ENCODE measurements at places on chromosomes 3 and 15.

DNA sequence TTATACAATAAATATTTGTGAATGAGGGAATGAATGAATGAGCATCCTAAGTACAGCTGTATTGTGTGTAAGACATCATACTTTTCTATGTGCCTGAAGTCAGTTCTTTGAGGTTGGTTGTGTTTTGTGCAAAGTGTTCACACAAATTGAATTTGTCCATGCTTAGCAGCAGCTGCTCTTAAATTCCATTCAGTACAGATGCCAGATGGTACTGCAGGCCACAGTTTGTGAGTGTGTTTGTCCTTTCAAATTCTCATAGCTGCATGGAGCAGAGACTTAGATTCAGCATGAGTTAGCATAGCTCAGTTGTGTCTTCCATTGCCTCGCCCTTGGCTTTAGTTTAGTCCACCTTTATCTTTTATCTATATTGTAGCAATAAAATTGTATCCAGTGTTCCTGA lies 3.8 kb upstream of the ZNF385D start:
- DNase-seq = no peak

DNA sequence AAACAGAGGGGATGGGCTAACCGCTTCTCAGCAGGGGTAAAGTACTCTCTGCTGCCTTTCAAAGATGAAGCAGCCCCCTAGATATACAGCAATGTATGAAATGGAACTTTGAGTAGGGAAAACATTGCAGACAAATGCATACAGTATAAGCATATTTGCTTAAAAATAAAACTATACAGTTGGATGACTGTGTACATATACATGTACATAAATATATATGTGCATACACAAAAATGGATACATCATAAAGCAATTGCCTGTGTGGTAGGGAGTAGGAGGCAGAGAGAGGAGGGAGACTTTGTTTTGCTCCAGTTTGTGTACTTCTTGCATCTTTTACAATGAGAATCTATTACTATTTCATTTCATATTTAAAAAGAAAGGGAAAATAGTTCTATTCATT lies 28.4 kb downstream of the NSMCE3 start:
- no peak for DNase-seq

DNA sequence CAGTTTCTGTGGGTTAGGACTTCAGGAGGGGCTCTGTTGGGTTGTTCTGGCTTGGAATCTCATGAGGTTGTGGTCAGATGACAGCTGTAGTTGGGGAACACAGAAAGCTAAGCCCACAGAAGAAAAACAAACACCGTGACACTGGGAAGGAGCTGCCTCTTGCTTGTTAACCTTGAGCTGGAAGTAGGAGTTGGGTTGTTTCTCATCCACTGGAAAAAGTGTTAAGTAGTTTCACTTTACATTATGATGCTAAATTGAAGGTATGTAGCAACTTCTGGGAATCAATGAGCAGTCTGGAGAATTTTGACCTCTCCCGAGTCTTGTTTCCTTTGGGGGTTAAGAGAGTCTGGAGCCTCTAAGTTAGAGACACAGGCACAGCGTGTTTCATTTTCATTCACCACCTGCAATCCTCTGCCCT lies 20.4 kb downstream of the HACD3 start:
- DNase-seq = no peak

DNA sequence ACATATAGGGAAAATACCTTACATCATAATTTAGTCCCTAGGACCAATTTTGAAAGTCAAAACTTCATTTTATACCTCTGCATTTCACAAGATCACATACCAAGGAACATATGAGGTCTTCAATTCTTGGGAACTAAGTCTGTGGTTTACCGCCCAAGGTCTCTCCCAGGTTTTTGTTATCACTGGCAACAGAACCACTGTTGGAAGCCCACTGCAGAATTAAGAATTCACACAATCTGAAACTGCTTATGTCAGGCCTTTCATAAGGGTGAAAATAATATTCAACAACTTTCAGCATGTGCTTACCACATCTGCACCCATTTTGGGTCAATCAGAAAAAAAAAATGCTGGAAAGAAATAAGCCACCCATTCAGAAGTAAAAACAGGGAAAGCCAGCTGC lies 107.2 kb upstream of the MME start:
- DNase-seq = no peak

- DNase-seq = no peak
Measured at GRCh38 chr15:100642213-100642949, 40.0 kb downstream of the ASB7 start.
